H9 (cell line): ENCODE measurements at places on chromosomes 7 and 10. TPM values are rescaled to one million over a fixed set of nuclear protein-coding genes. Genes with fewer than 3 reads are reported as not detected.

Gene SPDYE6
- not detected in 2 replicates for total RNA-seq

Gene IRF5
- total RNA-seq, result 0.70 and 0.74 TPM in 2 replicates

Gene TMEM176B
- 0.26 and 0.85 TPM in 2 replicates for total RNA-seq

Gene AKR1C1
- 1.9 and 2.0 TPM in 2 replicates for total RNA-seq

Gene ASZ1
- total RNA-seq, result not detected in 2 replicates

- H3K4me3 ChIP-seq, result peak overlapping the region; percentile 92
- H3K36me3 ChIP-seq, result peaks cover 15% of the 10 kb centered on the region
- H3K4me1 ChIP-seq, result peaks cover 3% of the 10 kb centered on the region; the same call in 1 of the 2 replicates
- H3K27me3 ChIP-seq, result no peaks in the 10 kb centered on the region
- no peak overlapping the region for H3K27ac ChIP-seq
- DNase-seq, result no peak
Measured at GRCh38 chr7:12210179-12211053, 678 bp upstream of the TMEM106B start.

DNA sequence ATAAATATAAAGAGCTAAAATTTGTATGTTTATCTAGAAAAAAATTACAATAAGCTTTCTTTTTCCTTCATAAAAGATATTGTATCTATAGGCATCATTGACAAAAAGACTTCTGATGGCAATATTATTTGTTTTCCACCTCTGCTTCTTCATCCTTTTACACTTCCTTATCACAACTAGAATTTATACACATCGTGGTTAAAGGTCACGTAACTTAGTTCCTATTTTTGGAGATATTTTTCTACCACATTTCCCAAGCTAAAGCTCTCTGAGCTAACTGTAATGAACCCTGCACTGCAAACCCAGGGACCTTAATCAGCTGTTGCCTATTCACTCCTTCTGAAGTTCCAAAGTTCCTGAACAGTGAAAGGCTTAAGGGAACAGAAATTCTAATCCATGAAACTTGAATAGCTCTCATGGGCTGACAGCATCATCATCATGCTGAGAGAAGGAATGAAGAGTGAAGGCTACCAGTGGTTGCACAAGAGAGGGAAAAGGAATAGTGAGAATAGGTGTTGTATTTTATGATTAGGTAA is 106.1 kb upstream of the SLC13A1 start:
- no peaks in the 10 kb centered on the region for H3K36me3 ChIP-seq
- no peaks in the 10 kb centered on the region for H3K4me1 ChIP-seq
- no peaks in the 10 kb centered on the region for H3K27me3 ChIP-seq
- H3K4me3 ChIP-seq, result no peak overlapping the region
- DNase-seq, result no peak
- H3K27ac ChIP-seq, result no peak overlapping the region

DNA sequence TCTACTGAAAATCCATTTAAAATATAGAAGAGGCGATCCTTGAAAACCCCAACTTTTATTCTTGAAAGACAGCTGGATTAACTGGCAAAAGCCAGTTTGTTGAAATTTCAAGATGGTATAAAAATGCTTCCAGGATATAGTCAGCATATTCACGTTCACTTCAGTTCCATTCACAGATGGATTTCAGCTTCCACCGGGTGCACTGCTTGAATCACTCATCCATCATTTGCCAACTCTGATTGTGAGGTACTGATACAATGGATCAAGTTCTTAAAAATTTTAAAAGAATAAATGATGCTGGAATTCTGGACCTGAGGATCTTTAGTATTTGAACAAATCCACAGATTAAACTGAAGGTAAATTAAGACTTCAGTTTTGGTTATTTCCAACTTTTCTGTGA is 2.4 kb downstream of the PURB start:
- no peak for DNase-seq
- no peak overlapping the region for H3K27ac ChIP-seq

DNA sequence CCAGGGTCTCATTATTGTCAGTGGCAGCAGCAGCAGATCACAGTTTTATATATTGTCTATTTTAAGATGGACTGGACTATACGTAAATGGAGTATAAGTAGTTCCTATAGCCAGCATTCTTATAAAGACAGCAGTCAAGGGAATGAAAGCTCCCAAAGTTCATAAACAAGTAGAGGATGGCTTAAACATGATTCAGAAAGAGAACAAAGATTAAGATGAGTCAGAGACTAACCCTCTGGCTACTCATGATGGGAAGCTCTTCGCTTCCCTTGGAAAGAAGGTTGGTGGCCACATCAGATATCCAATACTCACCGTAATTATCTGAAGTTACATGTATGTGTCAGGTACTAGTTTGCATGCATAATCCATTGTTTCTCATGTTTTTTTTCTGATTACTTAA is 277.0 kb downstream of the INHBA start:
- H3K4me3 ChIP-seq, result no peak overlapping the region
- no peaks in the 10 kb centered on the region for H3K36me3 ChIP-seq
- no peak for DNase-seq
- H3K27ac ChIP-seq, result no peak overlapping the region
- no peaks in the 10 kb centered on the region for H3K27me3 ChIP-seq
- H3K4me1 ChIP-seq, result no peaks in the 10 kb centered on the region

DNA sequence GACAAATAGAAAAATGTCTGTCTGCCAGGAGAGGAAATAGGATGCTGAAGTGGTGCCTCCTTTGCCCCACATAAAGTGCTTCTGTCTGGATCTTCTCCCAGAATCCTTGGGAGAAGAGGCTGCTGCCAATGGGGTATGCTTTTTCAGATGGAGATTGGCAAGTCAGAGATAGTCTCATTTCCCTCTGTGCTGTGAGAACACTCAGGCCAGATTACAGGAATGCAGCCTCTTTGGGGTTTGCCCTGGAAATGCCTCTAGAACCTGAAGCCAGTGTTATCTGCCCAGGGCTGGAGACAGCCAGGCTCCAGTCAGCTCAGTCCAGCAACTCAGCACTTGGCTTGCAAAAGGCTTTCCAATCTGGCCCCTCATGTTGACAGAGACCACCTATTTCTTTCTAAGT is 119.1 kb upstream of the PHYHIPL start:
- H3K4me1 ChIP-seq, result peaks cover 2% of the 10 kb centered on the region; the same call in 1 of the 2 replicates
- H3K36me3 ChIP-seq, result no peaks in the 10 kb centered on the region
- H3K4me3 ChIP-seq, result no peak overlapping the region
- no peaks in the 10 kb centered on the region for H3K27me3 ChIP-seq
- DNase-seq, result no peak

GRCh38 chr10:33113466-33113865 is 155.4 kb upstream of the ITGB1 start:
- no peaks in the 10 kb centered on the region for H3K4me1 ChIP-seq
- no peaks in the 10 kb centered on the region for H3K27me3 ChIP-seq
- no peak overlapping the region for H3K4me3 ChIP-seq
- H3K36me3 ChIP-seq, result no peaks in the 10 kb centered on the region
- DNase-seq, result no peak

DNA sequence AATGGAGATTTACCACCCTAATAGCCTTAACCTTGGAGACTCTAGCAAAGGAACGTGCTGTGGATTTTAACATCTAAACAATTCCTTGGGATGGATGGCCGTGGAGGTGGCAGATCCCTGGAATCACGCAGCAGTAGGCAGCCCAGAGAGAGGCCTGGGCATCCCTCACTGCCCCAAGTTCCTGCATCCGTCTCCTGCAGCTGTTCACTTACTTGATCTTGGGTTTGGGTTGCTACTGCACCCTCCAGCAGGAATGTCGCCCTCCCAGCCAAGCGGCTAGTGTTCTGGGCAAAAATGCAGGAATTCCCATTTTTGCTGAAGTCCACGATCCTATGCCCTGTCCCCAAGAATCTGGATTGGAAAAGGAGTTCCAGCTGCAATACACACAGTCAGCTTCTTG is 166.7 kb upstream of the SH2B2 start:
- no peak overlapping the region for H3K4me3 ChIP-seq
- H3K4me1 ChIP-seq, result no peaks in the 10 kb centered on the region
- H3K27ac ChIP-seq, result no peak overlapping the region

DNA sequence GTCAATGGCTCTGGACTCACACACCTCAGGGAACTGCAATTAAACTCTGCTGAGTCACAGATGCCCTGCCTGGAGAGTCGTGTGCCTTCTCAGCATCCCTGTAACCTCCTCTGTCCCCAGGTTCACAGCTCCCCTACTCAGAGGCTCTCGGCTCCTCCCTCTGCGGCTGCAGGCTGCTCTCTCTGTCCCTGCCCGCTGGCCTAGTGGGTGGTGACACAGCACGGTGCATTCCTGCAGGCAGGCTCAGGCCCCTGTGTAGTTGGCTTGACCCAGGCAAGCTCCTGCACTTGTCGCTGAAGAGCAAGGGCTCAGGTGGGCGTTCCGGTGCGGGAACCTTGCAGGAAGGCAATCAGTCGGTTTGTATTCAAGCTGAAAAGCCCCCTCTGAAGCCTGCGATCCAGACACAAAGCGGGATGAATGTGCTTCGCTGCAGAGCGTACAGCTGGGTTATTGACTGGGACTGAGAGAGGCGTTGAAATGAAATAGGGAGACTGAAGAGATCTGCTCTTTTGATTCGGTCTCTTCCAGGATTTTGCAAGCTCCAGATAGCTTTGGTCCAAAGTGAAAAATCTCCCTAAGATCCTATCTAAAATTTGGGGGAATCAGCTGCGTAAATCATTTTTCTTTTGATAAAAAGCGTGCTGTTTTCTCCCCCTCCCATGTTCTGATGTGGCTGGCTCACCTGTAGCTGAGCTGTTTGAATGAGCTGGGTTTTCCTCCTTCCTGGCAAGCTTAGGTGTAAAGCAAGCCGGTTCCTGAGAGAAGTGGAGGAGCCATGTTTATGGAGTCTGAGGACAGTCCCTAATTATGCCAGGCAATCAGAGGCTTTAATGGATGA is 208.7 kb upstream of the PHYHIPL start:
- no peak overlapping the region for H3K27ac ChIP-seq
- H3K4me1 ChIP-seq, result peaks cover 5% of the 10 kb centered on the region; the same call in 1 of the 2 replicates
- H3K4me3 ChIP-seq, result peak overlapping the region; percentile 60
- H3K27me3 ChIP-seq, result peaks cover 5% of the 10 kb centered on the region; the same call in 1 of the 2 replicates
- peak; percentile 93 for DNase-seq

DNA sequence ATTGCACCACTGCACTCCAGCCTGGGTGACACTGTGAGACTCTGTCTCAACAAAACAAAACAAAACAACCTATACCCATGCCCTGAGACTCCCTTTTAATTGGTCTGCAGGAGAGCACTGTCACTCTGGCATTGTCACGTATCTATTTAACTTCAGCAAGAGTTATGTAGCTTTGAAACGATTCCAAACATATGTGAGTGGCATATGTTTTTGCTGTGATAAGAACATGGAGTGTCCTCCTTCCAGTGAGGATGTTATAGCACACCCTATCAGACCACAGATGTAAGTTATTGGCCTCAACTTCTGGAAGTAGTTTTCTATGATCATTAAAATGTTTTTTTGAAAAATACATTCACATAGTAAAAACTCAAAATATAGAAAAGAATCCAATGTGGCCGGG is 15.5 kb upstream of the DNAJC12 start:
- no peaks in the 10 kb centered on the region; the same call in 1 of the 2 replicates for H3K27me3 ChIP-seq
- H3K36me3 ChIP-seq, result no peaks in the 10 kb centered on the region; the same call in 1 of the 2 replicates
- H3K27ac ChIP-seq, result no peak overlapping the region
- no peak for DNase-seq
- no peaks in the 10 kb centered on the region for H3K4me1 ChIP-seq
- no peak overlapping the region for H3K4me3 ChIP-seq

DNA sequence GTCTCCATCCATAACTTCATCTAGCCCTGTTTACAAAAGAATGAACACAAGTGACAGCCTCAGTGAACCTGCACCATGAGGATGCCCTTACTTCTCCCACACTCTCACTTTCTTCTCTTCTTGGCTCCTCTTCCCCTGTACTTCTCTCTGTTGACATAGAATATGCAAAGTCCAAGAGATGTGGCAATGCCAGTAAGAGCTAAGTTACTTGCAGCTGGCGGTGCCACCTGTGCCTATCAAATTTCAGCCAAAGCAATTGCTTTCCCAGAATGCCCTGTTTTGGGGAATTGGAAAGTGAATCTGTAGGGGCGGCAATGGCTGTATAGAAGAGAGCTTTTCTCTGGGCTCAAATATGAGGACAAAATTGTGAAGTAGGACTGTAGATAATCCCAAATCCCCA is 557.8 kb downstream of the AUTS2 start:
- no peak for DNase-seq
- H3K4me1 ChIP-seq, result no peaks in the 10 kb centered on the region
- H3K27ac ChIP-seq, result no peak overlapping the region
- H3K4me3 ChIP-seq, result no peak overlapping the region
- H3K27me3 ChIP-seq, result no peaks in the 10 kb centered on the region

GRCh38 chr7:115178835-115179234 is 256.9 kb downstream of the MDFIC start:
- no peak overlapping the region for H3K4me3 ChIP-seq
- DNase-seq, result no peak
- no peaks in the 10 kb centered on the region for H3K27me3 ChIP-seq

DNA sequence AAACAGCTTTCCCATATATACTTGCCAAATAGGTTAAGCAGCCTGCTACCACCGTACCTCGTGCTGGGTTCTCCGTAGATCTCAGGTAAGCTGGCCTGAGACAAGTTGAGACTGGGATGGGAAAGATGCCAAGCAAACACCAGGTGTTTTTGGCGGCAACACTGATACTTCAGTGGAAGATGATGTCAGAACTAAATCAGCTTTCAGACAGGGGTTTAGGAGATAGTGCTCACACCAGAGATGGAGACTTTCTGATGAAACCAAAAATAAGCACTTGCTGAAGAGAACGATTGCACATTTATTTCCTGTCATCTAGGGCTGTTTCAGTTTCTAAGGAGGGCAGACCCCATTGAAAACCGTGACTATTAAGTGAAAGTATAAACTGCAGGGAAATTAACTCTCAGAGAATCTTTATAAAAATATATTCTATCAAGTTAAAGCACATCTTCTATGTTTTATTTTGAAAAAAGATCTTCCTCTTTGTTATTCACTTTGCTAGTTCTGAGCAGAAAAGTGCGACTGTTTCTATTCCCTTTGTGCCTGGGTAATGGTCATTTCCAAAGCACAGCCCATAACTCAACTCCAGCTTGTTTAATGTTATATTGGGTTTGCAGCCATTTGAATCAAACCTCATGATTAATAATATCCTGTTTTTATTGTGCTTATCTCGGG is 149.9 kb downstream of the CPED1 start:
- H3K27ac ChIP-seq, result no peak overlapping the region
- H3K36me3 ChIP-seq, result no peaks in the 10 kb centered on the region
- H3K4me1 ChIP-seq, result no peaks in the 10 kb centered on the region
- DNase-seq, result no peak
- no peaks in the 10 kb centered on the region for H3K27me3 ChIP-seq

DNA sequence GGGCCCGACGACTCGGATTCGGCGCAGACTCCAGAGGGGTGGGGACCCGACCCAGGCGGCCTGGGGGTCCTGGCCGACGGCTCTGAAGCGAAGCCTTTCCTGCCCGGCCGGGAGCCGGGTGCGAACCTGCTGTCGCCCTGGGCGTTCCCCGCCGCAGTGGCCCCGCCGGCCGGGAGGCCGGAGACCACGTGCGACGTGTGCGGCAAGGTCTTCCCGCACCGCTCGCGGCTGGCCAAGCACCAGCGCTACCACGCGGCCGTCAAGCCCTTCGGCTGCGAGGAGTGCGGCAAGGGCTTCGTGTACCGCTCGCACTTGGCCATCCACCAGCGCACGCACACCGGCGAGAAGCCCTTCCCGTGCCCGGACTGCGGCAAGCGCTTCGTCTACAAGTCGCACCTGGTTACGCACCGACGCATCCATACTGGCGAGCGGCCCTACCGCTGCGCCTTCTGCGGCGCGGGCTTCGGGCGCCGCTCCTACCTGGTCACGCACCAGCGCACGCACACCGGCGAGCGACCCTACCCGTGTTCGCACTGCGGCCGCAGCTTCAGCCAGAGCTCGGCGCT is 15.4 kb downstream of the ZNF316 start:
- no peak for DNase-seq
- H3K4me3 ChIP-seq, result no peak overlapping the region
- no peak overlapping the region for H3K27ac ChIP-seq
